ENCODE measurements at places on chromosomes 7 and 10.

- no peak for DNase-seq
Observed at GRCh38 chr7:16795624-16796023, 9.2 kb downstream of the AGR2 start.

DNA sequence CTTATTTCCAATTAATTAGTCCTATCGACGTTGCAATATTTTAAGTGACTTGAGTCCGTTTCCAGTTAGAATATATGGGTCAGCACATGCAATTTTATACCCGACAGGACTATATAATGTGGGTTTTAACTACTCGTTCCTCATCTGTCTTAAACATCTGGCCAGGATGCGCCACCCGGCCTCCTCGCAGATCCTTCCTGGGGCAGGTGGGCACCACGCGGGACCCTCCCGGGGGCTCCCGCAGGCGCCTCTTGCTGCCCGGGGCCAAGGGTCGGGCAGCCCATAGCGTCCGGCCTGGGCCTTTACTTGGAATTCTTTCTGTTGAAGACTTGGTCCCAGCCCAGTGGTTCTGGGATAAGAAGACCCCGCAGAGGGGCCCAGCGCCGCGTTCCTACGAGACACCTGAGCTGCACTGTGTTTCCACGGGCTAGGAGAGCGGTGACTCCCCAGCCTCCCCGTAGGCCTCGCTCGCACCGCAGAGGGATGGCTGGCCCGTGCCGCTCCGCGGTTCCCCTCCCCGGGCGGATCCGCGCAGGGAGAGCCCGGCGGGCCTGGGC, 10.1 kb upstream of the MNX1 start:
- DNase-seq: no peak

GRCh38 chr10:51733057-51733456, 33.7 kb upstream of the CSTF2T start:
- no peak for DNase-seq

DNA sequence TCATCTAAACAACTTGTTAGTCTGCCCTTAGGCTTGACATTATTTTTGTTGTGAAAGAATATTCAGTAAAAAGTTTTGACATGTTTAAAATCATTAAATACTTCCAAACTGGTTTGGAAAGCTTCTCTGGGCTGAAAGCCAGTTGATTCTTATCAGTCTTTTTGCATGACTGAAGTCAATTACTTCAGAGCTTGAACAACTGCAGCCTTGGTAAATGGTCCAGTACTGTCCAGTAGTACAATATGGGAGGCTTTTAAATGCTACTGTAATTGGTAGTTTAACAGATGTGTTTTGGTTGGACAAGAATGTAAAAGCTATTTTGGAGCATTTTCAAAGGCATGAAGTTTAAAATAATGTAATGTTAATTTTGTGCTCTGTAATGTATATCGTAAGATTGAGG, 103.4 kb downstream of the SDK1 start:
- DNase-seq: no peak

GRCh38 chr7:119271147-119271779, 1001.7 kb upstream of the KCND2 start:
- no peak for DNase-seq

DNA sequence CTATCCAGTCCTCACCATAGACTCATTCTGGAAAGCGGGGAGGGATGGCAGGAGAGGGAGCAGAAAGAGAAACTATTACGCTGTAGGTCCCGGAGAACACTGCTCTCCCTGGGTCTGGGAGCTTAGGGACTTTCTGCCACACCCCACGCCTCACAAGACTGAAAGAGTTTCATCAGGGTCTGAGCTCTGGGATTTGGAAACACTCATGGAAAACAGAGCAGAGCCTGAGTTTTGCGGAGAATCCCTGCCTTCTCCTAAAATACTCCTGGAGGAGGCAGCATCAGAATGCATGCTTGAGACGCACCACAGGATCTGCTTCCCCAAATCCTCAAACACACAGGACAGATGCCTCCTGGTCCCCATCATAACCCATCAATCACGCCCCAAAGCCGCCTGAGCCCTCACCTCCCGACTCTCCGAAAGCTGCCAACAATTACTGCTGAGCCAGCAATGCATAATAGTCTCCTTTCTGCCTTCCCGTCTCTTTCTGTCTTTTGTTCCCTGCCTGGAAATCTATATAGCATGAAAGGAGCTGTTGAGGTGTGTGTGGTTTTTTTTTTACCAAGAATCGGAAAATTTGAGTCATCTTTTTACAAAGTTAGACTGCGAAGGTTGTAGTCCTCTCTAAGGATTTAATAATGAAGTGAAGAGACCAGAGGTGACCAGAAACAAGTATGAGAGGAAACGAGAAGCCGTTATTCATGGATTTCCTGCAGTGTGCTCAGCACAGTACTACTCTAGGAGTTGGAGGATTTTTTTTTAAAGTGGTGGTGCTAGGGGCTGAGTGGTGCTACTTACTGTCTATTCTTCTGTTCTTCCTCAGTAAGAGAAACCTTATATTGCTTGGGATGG, 37.7 kb downstream of the ASB13 start:
- no peak for DNase-seq
